ENCODE measurements at places on chromosomes 13 and 19.

DNA sequence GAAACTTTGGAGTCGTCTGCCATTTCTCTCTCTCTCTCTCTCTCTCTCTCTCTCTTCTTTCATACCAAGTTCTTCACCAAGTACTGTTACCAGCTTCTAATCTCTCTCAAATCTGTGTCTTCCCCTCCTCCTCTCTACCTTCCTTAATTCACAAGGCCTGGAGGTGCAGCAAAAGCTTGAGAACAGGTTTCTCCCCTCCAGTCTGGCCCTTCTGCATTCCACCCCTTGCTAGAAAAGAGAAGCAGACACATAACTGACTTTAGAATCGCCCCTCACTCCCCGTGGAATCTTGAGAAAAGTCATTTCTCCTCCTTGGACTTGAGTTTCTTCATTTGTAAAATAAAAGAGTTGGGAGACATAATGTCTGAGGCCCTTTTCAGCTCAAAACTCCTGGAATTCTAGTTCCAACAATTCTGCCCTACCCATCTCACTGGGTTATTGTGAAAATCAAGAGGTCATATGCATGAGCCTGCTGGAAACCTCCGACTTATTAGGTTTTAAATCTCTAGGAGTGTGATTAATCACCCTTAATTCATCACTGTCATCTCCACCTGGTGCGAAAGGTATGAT lies 20.4 kb downstream of the AMER2 start:
- no peak for DNase-seq

GRCh38 chr19:39411832-39412099 lies 703 bp upstream of the PLEKHG2 start:
- peak; percentile 95 for DNase-seq

DNA sequence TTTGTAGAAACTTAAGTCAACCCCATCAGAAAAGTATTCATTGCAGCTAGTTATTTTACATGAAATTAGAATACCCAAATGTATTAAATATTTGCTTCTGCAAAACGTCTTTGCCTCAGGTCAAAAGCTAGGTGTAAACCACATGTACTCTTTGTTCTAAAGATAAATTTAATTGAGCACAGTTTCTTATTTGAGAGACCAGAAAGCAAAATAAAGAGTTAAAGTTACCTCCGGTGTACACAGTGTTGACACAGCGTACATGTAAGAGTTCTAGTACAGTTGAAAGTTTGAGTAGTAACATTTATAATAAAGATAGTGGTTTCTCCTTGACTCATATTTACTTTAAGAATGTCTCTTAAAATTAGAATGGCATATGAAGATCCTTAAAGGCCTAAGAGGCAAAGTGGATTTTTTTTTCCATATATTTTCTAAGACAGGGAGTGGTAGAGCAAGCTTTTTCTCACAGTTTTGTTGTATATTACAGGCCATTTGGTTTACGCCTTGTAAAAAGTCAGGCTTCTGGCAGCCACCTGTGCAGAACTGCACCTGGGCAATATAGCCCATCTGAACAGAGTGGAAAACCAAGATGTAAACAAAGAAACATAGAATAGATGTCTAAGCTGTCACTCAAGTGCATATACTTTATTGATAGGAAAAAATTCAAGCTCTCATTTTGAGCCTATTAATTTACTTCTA lies 2.9 kb downstream of the LRCH1 start:
- DNase-seq: no peak

GRCh38 chr19:16027528-16027927 lies 48.8 kb upstream of the TPM4 start:
- no peak for DNase-seq

DNA sequence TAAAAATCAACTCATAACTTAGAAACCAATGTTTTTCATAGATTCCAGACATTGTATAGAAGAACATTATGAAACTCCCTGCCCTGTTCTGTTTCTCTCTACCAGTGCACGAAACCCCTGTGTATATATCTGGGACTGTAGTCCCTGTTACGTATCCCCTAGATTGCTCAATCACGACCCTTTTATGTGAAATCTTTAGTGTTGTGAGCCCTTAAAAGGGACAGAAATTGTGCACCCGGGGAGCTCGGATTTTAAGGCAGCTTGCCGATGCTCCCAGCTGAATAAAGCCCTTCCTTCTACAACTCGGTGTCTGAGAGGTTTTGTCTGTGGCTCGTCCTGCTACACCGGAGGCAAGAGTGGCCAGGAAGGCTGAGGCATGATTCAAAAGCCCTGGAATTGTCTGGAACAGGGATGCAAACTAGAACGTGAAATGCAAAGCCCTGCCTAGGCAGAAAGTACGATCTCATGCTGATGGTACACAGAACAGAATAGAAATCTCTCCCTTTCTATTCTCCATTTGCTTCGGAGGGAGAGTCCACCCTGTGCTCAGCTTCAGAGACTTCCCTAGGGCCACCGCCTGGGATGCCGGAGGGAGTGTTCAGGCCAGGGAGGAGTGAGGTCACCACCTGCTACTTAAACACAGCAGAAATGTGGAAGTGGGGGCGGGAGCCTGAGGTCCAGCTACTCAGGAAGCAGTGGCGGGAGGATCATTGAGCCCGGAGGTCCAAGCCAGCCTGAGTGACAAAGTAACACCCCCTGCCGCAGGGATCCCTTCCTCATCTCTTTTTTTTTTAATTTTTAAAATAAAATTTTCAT lies 758 bp upstream of the ZNF888 start:
- DNase-seq: no peak

GRCh38 chr13:51721496-51721895 lies 82.5 kb downstream of the DHRS12 start:
- no peak for DNase-seq

GRCh38 chr13:55359067-55359466 lies 1781.7 kb upstream of the PRR20A start:
- DNase-seq: no peak

DNA sequence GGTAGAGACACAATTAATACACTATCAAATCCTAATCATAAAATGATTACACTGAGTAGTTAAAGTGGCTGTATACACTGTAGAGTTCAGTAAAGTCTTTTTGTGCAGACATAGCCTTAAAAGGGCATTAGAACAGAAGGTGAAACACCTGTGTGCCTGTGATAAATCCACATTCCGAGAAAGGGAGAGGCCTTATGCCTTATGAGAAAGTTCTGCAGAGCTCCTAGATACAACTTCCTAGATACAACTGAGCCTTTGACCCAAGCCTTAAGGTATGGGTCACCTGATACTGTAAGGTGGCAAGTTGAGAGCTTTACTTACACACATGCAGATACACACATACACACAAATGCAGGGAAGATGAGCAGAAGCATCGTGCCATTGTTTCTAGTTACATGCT lies 6.3 kb downstream of the SERP2 start:
- no peak for DNase-seq

- no peak for DNase-seq
These were observed 1.1 kb downstream of the PGLS start for GRCh38 chr19:17512574-17512939.

- DNase-seq: peak; percentile 65
These were observed 210.9 kb downstream of the RGCC start for GRCh38 chr13:41668130-41668757.

GRCh38 chr13:111610081-111610480 lies 289.6 kb downstream of the TEX29 start:
- DNase-seq: no peak

DNA sequence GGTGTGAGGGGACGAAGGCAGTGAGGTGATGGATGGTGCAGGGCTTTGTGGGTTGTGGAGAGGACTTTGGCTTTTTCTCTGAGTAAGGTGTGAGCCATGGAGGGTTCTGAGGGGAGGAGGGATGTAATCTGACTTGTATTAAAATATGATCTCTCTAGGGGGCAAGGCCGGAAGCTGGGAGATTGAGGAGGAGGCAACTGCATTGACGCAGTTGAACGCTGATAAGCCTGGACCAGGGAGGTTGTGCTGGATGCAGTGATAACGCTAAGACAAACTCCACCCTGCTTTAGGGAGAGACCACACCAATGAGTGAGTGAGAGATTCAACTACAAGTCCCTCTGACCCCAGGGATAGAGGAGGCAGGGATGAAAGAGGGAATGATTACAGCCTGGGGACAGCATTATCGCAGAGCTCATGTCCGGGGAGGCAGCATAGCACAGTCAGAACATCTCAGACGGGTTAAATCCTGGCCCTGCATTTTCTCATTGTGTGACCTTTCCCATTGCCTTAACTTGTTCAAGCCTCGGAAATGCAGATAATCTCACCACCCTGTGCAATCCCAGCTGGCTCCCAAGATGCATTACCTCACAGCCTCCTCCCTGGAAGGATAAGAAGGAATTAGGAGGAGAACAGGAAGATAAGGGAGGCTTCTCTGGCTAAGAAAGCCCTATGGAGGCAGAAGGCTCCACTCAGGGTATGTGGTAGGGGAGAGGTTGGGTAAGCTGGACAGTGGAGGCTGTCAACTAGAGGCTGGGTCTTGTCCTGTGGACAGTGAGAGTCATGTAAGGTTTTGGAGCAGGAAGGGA lies 124.2 kb downstream of the CACNA1A start:
- DNase-seq: no peak

GRCh38 chr13:113793718-113794085 lies 34.7 kb downstream of the TMEM255B start:
- DNase-seq: no peak

DNA sequence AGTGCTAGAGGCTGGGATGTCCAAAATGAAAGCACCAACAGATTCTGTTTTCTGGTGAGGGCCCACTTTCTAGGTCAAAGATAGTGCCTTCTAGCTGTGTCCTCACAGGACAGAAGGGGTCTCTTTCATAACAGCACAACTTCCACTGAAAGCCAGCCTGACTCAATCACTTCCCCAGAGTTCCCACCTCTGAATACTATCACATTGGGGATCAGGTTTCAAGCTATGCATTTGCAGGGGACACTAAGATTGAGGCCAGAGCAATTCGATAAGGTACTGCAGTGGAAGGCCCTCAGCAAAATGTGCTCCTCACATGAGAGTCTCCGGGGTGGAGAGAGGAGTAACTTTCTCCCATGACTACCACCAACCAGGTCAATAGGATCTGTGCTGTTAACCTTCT lies 1501.5 kb downstream of the EFNB2 start:
- no peak for DNase-seq

- no peak for DNase-seq
These were observed 177.3 kb downstream of the PCDH9 start for GRCh38 chr13:67052550-67053490.

GRCh38 chr19:14091813-14092462 lies 1.4 kb upstream of the SAMD1 start:
- no peak for DNase-seq

GRCh38 chr19:40348125-40348913 lies at the start of the genes C19orf47 and PLD3:
Gene C19orf47, minus strand, starts transcription at chr19:40348397. Its CDS starts 6,540 bp downstream, at chr19:40341857.
Gene PLD3, plus strand, starts transcription at chr19:40348695. Its CDS starts 17,789 bp downstream, at chr19:40366484.
- DNase-seq: peak; percentile 99

- DNase-seq: no peak
These were observed 266.1 kb downstream of the TSHZ3 start for GRCh38 chr19:31083105-31083504.

DNA sequence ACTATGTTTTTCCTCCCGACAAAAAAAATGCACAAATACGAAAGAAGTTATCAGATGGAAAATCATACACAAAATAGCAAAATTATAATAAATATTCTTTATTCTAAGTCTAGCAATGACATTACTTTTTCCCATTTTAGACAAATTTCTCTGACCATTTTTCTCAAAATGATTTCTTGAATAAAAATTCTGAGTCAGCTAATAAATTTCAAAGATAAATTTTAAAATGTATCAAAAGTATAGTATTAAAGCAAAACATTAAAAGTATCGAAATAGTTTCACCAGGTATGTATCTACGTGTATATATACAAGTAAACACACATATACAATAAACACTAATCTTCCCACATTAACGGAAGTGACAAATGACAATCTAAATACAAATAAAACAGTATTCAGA lies 8.9 kb downstream of the ZC3H13 start:
- DNase-seq: no peak

DNA sequence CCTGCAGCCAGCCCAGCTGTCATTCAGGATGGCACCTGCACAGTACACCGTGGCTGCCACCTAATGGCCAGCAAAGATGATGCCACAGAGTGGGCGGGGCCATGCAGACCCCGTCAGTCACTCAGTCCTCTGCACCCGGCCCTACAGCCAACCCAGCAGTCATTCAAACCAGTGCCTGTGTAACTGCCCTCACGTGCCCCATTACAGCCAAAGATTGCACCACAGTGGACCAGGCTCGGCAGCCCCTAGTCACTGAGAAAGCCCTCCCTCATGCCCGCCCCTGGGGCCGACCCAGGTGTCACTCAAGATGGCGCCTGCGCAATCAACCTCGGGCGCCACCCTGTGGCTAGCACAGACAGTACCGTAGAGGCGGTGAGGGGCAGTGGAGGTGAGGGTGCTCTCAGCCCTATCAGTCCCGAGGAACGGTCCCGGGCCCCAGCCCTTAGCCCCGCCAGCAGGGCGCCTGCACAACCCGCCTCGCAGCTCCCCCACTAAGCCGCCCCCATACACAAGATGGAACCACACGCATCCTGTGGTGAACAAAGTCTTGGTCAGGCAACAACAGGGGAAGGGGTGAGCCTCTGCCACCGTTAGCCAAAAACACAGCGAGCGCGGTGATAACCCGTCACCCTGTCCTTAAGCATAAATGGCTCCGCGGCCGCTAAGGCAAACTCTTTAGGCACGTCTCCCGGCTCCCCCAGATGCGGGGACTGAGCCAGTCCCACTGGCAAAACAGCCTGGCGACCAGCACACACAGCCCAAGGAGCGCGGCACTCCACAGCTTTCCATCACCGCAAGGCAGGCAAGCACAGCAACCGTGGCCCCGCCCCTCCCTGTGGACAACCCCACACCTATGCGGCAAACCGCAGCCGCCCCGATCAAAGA lies 2.3 kb downstream of the PEG3 start:
- DNase-seq: peak; percentile 2

GRCh38 chr13:80612804-80613203 lies 271.9 kb upstream of the SPRY2 start:
- no peak for DNase-seq

- DNase-seq: no peak
These were observed 566 bp downstream of the MPV17L2 start for GRCh38 chr19:18193388-18194180.

DNA sequence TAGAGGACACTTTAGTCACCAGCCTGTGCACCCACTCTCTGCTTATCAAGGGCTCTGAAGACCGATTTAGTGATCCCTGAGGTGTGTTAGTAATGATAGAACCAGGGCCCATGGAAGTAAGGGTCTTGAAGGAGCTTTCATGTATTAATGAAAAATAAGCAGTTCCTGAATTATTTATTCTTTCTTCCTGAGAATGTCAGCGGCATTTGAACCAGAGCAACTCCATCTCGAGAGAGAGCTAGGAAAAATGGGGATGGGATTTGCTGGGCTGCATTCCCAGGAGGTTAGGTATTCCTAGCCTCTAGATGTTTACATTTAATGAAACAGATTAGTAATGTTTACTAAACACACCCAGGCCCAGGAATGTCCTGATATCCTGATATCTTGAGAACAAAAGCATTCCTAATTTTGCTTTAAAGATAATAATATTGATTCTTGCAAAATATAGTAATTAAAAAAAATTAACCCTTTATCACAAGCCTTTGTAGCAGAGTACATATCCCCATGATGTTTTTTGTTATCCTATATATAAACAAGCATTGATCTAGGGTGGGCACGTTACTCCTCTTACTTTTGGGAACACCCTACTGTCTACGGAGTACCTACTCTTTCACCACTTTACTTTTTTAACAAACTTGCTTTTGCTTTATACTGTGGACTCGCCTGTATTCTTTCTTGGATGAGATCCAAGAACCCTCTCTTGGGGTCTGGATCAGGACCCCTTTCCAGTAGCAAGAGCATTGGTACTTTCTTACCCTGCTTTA lies 63.1 kb downstream of the COG3 start:
- DNase-seq: no peak

Data from CD4-positive, alpha-beta T cell treated with Interleukin-17A for 1 hour (primary cell).